Stimulated activated CD4-positive, alpha-beta T cell treated with anti-CD3 and anti-CD28 coated beads, TNF-alpha, amount 100 ng/mL, for 1 hour (primary cell): ENCODE measurements at places on chromosomes 5 and 9.

DNA sequence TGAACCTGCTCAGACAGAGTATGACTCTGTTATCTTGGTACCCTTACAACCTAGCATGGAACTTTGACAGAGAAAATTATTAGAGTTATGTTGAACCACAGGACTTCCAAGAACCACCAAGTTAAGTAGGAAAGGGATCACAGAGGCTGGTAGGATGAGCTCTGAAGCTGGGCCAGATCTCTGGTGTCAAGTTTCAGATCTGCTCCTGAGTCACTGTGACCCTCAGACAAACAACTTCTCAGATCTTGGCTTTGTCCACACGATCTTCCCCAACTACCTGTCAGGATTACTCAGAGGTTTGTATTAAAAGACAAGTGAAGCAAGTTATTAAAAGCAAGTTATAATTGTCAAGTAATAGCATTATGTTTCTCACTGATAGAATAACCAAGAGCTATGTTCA lies 189.0 kb downstream of the SEC61B start:
- DNase-seq = no peak

DNA sequence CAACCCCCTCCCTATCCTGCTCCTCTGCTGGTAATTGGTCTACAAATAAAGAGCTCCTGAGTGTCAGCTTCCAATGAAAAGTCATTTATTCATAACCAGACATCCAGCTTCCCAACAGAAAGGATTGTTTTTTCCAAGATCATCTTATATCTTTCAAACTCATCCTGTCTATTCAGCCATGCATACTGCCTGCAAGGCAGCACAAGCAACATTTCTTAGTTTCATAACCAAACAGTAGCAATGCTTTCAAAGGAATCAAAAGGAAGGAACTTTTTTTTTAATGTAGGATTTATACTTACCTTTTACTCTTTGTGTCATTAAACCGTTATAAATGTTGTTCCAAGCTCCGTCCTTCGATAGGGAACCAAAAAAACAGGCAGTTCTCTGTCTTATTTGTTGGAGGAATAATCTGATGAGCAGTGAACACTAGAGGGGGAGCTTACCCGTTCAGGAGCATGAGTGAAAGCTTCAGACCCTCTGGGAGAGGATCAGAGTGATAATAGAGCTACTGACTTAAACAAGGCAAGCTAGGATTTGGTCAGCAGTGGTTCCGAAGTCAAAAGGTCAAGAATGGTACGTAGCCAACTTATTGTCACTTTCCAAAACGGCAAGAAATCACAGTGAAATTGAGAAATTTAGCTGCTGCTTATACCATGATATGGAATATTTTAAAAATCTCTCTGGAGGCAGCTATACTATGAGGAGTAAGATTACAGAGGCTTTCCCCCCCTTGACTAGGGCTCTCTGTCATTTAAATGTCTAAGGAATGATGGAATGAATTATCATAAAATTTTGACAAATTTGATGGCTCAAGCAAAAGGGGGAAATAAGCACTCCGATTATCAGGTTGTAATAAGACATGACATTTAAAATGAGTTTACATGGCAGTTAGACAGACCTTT lies 892.9 kb downstream of the NR2F1-AS1 start:
- DNase-seq = no peak

DNA sequence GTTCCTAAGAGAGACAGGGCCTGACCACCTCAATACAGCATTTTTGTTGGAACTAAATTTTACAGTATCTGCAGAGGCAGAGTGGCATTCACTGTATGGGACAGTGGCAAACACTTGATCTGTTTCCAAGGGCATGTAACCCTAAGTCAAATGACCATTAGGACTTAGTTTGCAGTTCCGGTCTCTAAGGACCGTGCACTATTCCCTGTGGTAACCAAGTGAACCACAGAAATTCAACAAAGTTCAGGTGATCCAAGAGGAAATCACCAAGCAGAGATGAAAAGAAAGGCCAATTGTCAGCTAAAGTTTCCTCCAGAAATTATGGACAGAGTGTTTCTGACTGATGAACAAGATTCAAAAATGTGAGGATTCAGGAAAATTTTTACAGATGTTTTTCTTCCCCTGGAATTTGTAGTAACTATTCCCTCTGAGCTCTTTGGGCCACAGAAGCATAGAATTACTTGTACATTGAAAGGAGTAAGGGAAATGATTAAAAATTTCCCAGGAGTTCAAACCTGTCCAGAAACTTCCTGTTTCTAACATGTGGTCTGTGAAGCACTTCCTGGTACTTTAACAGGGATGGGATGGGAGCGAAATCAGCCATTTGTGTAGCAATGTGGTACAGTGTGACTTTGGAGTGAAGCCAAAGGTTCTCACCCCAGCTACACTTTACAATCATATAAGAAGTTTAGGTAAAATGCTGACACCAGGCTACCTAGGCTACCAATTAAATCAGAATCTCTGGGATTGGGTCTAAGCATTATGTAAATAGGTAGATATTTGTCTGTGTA lies 266.1 kb upstream of the MAP3K1 start:
- no peak for DNase-seq

DNA sequence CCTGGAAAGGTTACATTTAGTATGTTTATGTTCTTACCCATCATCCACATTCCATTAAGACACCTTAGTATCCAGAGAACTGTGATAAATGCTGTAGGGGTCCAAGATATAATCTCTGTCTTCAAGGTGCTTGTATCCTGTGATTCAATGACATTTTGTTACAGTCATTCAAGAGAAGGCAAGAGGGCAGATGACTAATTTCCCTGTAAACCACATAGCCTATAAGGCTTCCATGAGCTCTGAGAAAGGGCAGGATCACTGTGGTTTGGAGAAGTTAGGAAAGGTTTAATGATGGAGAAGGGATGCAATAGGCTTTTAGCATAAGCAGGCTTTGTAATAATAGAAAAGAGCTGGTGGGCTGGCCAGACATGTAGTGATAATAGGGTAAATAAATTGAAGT lies 40.0 kb downstream of the PAPPA start:
- DNase-seq = no peak

- DNase-seq = no peak
Measured at GRCh38 chr9:76403352-76403751, 9.1 kb upstream of the RFK start.
